ENCODE measurements at places on chromosomes 3 and 15. TPM values are rescaled to one million over a fixed set of nuclear protein-coding genes. Genes with fewer than 3 reads are reported as not detected.

- no peaks in the 10 kb centered on the region for H3K27me3 ChIP-seq
- H3K4me1 ChIP-seq = peaks cover 12% of the 10 kb centered on the region
- no peak for DNase-seq
- no peak overlapping the region for H3K27ac ChIP-seq
- H3K36me3 ChIP-seq = no peaks in the 10 kb centered on the region
- no peak overlapping the region for H3K4me3 ChIP-seq
These were observed 24.2 kb upstream of the GMPPB start for GRCh38 chr3:49747792-49748480.

The STRC gene
- 0.20 TPM for total RNA-seq

The LAMB2 gene
- 748 TPM for total RNA-seq

DNA sequence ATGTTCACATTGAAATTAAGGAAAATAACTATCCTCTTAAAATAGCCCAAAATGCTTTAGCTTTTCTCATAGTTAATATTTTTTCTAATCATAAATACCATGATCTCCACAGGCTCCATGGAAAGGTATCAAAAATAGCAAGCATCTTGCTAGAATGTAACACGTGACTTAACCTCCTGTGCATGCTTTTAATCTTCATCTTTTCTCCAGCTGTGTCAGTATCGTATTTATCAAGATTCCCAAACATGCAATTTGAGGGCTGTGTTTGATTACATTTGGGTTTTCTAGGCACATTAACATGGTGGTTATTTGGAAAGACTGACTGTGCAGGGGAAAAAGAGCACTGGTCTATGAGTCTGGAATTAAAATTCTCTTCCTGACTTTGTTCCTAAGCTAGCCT, 472.5 kb upstream of the MCTP2 start:
- H3K4me3 ChIP-seq = no peak overlapping the region
- no peaks in the 10 kb centered on the region for H3K4me1 ChIP-seq
- H3K36me3 ChIP-seq = no peaks in the 10 kb centered on the region
- no peaks in the 10 kb centered on the region for H3K27me3 ChIP-seq
- DNase-seq = no peak

DNA sequence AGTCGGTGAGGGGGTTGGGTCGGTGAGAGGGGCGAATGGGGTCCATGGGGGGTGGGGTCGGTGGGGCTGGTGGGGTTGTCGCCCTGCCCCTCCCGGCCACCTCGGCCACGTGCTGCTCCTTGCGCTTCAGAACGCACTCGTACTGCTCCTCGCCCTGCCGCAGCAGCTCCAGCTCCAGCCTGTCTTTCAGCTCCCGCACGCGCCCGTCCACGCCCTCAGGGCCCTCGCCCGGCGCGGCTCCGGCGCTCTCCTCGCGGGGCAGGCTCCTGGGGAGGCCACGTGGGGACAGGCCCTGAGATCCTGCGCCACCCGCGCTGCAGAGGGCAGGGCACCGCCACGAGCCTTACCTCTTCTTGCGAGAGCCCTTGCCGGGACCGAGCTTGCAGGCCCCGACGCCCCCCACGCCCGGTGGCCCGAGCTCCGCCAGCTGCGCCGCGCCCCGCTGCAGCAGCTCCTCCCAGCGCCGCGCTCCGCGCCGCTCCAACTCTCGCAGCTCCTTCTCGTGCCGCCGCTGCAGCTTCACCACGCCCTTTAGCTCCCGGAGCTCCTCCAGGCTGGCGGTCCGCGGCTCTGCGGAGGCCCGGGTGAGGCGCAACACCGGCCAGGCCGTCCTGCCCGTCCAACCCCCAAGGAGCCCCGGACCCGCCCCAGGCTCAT, 8.2 kb upstream of the ANKRD63 start:
- no peaks in the 10 kb centered on the region for H3K36me3 ChIP-seq
- peaks cover 30% of the 10 kb centered on the region for H3K4me1 ChIP-seq
- no peak overlapping the region for H3K27ac ChIP-seq
- DNase-seq = no peak
- H3K4me3 ChIP-seq = peak overlapping the region; percentile 42

DNA sequence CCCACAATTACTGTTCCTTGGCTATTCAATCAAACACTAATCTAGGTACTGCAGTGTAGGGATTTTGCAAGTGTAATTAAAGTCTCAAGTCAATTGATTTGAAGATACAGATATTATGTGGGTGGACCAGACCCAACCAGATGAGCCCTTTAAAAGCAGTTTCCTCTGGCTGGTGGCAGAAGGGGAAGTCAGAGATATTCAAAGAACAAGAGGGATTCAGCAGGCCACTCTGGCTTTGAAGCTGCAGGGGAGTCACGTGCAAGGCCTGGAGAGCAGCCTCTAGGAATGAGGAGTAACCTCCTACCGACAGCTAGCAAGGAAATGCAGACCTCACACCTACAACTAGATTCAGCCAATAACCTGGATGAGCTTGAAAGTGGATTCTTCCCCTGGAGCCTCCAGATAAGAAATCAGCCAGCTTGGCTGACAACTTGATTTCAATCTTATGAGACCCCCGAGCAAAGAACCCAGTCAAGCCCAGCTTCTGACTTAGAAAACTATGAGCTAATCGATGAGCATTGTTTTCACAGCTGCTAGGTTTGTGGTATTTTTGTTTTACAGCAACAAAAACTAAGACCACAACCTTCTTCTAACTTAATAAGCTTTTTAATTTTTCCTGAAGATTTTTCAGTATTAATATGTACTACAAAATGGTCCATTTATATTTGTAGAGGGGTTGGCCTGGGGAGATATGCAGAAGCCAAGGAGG, 13.4 kb downstream of the HACD2 start:
- DNase-seq = no peak
- H3K4me1 ChIP-seq = no peaks in the 10 kb centered on the region
- H3K27me3 ChIP-seq = no peaks in the 10 kb centered on the region
- no peak overlapping the region for H3K27ac ChIP-seq

GRCh38 chr15:99324082-99324620, 72.9 kb downstream of the LRRC28 start:
- H3K36me3 ChIP-seq = no peaks in the 10 kb centered on the region
- no peak overlapping the region for H3K4me3 ChIP-seq
- no peaks in the 10 kb centered on the region for H3K27me3 ChIP-seq
- peak; percentile 37 for DNase-seq
- peaks cover 29% of the 10 kb centered on the region for H3K4me1 ChIP-seq
- peak overlapping the region; percentile 58 for H3K27ac ChIP-seq

DNA sequence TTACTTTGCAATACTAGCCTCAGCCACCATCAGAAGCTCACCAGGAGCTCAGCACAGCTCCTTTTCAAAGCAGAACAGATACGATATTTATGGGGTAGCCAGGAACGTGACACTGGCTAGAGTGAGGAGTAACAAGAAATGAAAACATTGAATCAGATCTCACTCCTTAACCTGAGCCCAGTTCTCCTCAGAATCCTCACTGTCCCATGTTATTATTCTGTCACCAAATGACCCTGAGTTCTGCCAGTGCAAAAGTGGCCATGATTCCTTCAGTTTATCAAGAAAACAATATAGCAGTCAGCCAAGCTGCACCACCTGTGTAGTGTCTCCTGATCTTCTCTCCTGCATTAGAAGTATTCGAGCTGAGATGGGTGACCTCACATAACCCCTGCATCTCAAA, 956.7 kb downstream of the TUSC7 start:
- H3K4me3 ChIP-seq = no peak overlapping the region
- H3K27ac ChIP-seq = no peak overlapping the region
- H3K27me3 ChIP-seq = peaks cover 2% of the 10 kb centered on the region
- H3K4me1 ChIP-seq = no peaks in the 10 kb centered on the region
- no peaks in the 10 kb centered on the region for H3K36me3 ChIP-seq
